ENCODE measurements at places on chromosomes 6 and 20.
A peak's percentile ranks its signal among the peaks of the same experiment; 100 is the strongest.

- ATAC-seq: peak; percentile 74
Measured at GRCh38 chr6:39197521-39197920, 31.8 kb downstream of the KCNK5 start.

- ATAC-seq: no peak
Measured at GRCh38 chr20:37992802-37993409, 40.4 kb downstream of the TTI1 start.

GRCh38 chr6:161212902-161213301, 61.0 kb downstream of the AGPAT4 start:
- ATAC-seq: no peak

- no peak for ATAC-seq
Measured at GRCh38 chr6:75084018-75084417, 121.8 kb downstream of the COL12A1 start.

DNA sequence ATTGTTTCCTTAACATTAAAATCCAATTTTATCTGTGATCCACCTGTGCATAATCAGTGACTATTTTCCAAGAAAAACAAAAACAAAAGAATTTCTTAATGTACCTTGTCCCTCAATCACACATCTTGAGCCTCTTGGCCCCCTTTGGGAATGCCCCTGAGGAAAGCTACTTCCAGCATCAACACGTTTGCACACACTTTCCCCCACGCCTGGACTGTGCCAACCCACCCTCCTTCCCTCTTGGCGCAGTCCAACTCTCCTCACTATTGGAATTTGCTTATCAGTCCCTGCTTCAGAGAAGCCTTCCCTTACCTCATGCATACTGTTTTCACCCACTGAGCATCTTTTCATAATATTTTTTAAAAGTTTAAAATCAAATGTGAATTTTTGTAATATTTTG, 389.4 kb upstream of the NRSN1 start:
- ATAC-seq: no peak

DNA sequence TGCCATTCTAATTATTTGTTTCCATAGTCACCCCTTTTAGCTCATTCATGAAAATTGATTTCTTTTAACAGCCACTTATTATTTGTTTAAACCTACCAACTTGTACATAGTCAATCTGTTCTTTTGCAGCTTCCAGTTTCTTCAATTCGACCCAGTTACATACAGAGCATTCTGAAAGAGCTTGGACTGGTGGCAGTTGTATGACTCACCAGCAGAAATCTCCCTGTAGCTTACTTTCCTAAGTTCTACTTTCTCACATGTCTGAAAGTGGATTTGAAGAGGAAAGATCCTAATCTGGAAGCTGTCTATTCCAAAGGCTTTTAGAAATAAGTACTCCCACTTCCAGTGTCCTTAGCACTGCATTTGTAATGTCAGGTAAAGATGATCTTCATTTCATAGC, 447.9 kb downstream of the HTR1B start:
- no peak for ATAC-seq

GRCh38 chr6:150634176-150634963, 34.7 kb downstream of the PLEKHG1 start:
- no peak for ATAC-seq

DNA sequence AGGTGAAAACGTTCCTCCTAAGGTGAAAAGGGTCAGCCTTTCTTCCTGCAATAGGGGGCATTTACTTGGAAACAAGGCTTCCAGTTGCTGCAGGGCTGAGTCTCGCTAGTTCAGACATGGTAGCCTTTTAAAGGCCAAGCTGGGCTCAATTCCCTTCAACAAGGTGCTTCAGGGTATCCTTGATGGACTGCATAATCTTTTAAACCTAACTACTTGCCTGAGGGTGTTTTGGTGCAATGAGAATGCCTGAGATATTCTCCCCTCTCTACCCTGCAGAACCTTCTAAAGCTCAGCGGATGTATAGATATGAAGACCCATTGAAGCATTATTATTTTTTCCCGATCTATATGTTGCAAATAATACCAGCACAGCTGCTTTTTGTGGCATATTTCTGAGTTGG, 416.1 kb downstream of the QKI start:
- ATAC-seq: no peak

DNA sequence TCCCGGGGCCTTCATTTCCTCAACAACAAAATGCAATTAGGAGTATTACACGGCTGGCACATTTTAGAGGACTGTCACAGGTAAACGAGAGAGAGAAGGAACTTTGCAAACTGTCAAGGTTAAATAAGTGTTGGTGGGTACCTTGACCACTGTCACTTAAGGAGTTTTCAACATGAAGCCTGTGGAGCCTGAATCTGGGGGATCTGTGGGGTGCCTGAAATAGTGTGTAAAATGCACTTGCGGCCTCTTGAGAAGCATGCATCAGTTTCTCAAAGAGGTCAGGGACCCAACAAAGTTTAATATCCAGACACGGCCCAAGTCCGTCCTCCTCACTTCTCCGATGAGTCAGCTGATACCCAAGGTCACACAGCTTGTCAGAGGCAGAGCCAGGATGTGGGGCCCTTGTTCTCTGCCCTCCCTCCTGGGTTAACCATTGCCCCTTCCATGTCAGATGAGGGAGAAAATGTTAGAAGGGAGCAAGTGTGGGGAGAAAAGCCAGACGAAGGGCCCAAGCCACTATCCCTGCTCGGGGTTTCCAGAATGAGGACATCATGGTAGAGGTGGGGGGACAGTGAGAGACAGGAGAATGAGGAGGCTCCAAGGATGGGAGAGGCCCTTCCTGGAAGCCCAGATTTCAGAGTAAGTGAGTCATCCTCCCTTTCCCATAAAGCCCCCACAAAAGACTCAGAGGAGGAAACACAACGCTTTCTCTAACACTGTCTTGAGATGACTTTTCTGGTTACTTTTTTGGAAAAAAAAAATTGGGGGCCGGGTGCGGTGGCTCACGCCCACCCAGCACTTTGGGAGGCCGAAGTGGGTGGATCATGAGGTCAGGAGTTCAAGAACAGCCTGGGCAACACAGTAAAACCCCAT, 42.2 kb downstream of the C6orf132 start:
- ATAC-seq: no peak

GRCh38 chr6:72699159-72699558, 77.3 kb downstream of the KCNQ5 start:
- ATAC-seq: no peak

DNA sequence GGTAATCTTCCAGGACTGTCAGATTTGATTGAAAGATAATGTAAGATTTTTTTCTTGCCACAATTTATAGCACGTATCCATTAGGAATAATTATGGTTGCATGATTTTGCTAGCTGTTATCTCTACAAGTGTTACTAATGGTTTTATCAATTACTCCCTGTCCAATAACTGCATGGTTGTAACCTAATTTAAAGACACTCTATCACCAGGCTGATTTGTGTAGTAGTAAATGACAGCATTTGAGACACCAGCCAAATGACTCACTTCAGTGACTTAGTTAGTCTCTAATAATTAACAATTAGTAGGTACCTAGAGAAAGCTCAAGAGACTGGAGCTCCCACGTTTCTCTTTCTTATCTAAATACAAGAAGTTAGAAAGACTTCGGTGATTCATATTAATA, 453.8 kb upstream of the POU3F2 start:
- ATAC-seq: no peak

GRCh38 chr6:158284876-158285655, 27.2 kb upstream of the TULP4 start:
- ATAC-seq: no peak

DNA sequence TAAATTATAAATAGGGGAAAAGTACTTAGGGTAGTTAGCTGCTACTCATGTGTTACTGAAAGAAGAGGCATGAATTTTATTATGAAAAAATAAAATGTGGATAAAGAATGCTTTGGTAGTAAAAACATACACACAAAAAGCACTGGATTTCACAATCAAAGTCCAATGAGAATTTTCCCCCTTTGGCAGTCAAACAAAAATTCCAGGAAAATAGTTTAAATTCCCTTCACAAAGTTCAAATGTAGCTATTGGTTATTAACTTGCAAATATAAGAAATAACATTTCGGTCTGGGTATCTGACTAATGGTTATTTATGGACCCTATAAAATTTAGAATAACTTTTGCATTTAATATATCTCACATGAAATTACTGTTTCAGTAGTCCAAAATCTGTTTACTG, 210.4 kb downstream of the FOXC1 start:
- ATAC-seq: no peak

DNA sequence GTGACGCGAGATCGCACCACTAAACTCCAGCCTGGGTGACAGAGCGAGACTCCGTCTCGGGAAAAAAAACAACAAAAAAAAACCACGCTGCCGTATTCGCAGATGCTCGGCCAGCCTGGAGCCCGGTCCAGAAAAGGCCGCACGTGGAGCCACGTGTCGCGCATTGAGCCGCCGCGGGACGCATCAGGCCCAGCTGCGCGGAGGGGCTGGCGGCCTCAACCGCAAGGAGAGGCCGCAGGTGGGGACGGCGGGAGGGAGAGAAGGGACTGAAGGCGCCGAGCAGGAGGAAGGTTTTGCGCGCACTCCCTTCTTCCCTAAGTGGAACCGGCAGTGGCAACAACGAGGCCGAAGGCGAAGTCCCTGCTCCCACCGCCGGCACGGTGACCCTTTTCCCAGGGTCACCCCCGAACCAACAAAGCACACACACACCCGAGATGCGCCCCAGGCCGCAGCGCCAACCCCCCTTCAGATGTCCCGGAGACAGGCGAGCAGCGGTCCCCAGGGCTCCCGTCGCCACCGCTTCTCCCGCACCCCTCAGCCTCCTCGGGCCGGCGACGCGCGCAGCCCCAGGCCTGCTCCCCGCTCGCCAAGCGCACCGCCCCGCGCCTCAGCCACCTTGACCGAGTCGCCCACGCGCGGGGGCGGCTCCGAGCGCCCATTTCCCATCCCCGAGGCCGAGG, 681 bp downstream of the SYCP2 start:
- ATAC-seq: peak; percentile 2

All from stimulated activated memory B cell treated with anti-CD40 and anti-IgM and Interleukin-4, amounts not matched to agents 10 μg/mL and 1 μg/mL and 100 μg/mL, for 72 hours (primary cell).